Aorta (tissue), 5 donors: ENCODE measurements at places on chromosomes 3 and 15. TPM values are rescaled to one million over a fixed set of nuclear protein-coding genes. Genes with fewer than 3 reads are reported as not detected.
A peak's percentile ranks its signal among the peaks of the same experiment; 100 is the strongest.

The MOBP gene
- not detected for total RNA-seq

The TRH gene
- not detected for total RNA-seq

GRCh38 chr3:9201266-9201665, 48.2 kb downstream of the SRGAP3 start:
- no peak for DNase-seq
- no peak overlapping the region for H3K27ac ChIP-seq
- no peak overlapping the region for H3K4me3 ChIP-seq
- no peaks in the 10 kb centered on the region for H3K27me3 ChIP-seq
- no peaks in the 10 kb centered on the region for H3K36me3 ChIP-seq

- no peak overlapping the region for H3K27ac ChIP-seq
- no peak for DNase-seq
- H3K36me3 ChIP-seq = no peaks in the 10 kb centered on the region
- H3K27me3 ChIP-seq = no peaks in the 10 kb centered on the region
These were observed 341.0 kb upstream of the UBE2E2 start for GRCh38 chr3:22862111-22862510.

- no peak overlapping the region for H3K4me3 ChIP-seq
- DNase-seq = no peak
- no peaks in the 10 kb centered on the region for H3K27me3 ChIP-seq
- H3K27ac ChIP-seq = no peak overlapping the region
- no peaks in the 10 kb centered on the region for H3K4me1 ChIP-seq
These were observed 2.8 kb upstream of the SEMA3G start for GRCh38 chr3:52447512-52448355.

- no peak for DNase-seq
- no peak overlapping the region for H3K27ac ChIP-seq
- H3K36me3 ChIP-seq = no peaks in the 10 kb centered on the region
- H3K27me3 ChIP-seq = no peaks in the 10 kb centered on the region
- no peaks in the 10 kb centered on the region for H3K4me1 ChIP-seq
- H3K4me3 ChIP-seq = no peak overlapping the region
These were observed 24.7 kb downstream of the POPDC2 start for GRCh38 chr3:119635719-119636118.

DNA sequence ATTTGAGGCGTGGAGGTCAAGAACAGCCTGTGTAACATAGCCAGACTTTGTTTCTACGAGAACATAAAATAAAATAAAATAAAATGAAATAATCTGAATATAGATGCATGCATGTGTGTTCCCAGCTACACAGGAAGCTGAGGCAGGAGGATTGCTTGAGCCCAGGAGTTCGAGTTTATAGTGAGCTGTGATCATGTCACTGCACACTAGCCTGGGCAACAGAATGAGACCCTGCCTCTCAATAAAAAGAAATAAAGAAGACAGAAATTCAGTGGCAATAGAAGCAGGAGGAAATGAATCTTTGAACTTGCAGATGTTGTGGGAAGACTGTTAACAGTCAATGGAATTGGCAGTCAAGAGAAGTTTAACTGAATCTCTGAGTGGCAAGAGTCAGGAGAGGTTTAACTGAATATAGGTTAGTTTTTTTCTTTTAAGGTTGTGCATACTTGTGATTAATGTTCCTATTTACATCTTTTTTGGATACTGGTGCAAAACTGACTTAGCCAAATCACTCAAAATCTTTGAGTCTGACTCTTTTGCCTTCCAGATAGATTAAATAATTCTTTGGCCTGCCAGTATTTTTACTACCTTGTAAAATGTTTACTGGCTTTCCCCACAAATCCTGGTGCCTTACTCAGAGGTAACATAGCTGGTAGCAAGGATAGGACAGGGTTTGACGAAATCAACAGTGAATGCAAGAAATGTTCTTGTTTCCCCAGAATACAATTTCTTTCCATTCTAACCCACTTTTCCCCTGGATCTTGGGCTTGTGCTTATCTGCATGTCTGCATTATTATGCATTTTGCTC, 361.4 kb downstream of the PDCD6IP start:
- no peak for DNase-seq
- H3K27me3 ChIP-seq = no peaks in the 10 kb centered on the region
- no peak overlapping the region for H3K4me3 ChIP-seq
- H3K36me3 ChIP-seq = no peaks in the 10 kb centered on the region
- H3K27ac ChIP-seq = no peak overlapping the region

- no peak overlapping the region for H3K4me3 ChIP-seq
- H3K27ac ChIP-seq = no peak overlapping the region
- H3K4me1 ChIP-seq = peaks cover 7% of the 10 kb centered on the region
- no peaks in the 10 kb centered on the region for H3K36me3 ChIP-seq
- H3K27me3 ChIP-seq = no peaks in the 10 kb centered on the region
These were observed 106.4 kb downstream of the PTPRG start for GRCh38 chr3:61667814-61668213.

The FAM107A gene
- total RNA-seq = 10.2 TPM

The ADAMTS7 gene
- 23.9 TPM for total RNA-seq

DNA sequence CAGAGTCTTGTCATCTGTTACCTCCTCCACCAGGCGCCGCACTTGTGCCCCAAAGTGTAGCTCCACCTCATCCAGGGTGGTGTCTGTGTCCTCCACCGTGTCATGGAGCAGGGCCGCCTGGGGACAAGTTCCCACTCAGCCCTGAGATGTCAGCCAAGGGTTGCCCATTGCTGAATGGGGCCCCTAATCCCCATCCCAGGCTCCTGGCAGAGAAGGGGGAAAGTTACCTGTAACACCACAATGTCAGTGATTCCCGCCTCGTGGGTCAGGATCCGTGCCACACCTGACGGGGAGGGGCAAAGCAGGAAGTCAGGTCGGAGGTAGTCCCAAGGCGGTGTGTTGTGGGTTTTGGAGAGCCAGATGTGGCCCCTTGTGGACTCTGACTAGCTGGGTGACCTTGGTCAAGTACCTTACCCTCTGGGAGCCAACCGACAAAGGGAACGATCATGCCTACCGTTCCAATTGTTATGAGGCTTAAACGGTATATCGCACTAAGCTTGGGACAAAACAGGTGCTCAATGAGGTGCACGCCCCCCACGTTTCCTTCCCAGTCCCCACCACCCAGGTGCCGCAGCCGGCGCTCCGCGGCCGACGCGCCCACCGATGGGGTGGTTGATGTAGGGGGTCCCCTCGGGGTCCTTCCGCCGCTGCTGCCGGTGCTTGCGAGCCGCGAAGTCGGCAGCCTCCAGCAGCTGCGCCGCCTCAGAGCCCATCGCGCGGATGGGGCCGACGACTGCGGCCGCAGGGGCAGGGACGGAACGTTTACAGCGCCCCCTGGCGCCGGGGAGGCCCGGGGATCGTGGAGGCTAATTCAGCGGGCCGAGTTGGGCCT, at the start of gene HDDC3:
TSS of gene HDDC3 (minus strand) at position 722 of the 832 bp plus-strand sequence. CDS start at position 713, 9 bp downstream.
- no peaks in the 10 kb centered on the region for H3K4me1 ChIP-seq
- H3K4me3 ChIP-seq = peak within 1 kb of the TSS; percentile 60
- peak within 1 kb of the TSS; percentile 55 for H3K27ac ChIP-seq
- DNase-seq = peak; percentile 98

DNA sequence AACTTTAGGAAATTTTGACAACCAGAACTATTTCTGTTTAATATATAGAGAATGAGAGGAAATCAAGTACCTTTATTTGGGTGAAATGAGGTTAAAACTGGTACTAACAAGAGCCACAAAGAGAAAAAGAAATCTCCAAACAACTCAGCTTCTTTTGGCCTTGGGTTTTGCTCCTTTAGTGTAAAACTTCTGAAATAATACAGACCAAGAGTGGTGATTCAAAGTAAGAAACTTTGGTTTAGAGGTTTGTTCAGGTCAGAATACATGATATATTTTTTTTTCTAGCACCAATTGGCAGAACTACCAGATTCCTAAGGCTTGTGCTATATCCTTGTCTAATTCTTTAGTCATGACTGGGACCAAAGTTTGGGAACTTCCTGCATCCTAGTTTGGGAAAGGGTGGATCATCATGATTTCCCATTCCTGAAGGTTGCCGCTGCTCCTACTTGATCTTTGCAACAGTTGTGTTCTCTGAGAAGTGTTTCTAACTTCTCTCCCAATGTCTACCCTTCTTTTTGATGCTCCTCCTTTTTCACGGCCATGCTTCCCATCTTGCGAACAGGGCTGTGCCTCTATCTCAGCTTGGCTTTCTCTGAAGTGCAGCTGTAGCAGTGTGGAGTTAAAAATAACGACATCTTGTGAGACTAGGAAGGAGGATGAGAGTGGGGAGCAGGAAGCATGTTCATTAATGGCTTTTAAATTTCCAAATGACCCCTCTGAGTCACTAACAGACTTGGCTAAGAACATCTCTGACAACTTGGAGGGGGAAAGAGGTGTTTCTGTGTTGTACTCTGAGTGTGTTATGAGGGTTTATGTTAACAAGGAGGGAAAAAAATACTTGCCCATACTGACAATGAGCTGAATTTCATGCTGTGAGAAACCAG, 87.7 kb downstream of the KCNAB1 start:
- peak overlapping the region; percentile 55 for H3K27ac ChIP-seq
- DNase-seq = no peak
- H3K27me3 ChIP-seq = no peaks in the 10 kb centered on the region

DNA sequence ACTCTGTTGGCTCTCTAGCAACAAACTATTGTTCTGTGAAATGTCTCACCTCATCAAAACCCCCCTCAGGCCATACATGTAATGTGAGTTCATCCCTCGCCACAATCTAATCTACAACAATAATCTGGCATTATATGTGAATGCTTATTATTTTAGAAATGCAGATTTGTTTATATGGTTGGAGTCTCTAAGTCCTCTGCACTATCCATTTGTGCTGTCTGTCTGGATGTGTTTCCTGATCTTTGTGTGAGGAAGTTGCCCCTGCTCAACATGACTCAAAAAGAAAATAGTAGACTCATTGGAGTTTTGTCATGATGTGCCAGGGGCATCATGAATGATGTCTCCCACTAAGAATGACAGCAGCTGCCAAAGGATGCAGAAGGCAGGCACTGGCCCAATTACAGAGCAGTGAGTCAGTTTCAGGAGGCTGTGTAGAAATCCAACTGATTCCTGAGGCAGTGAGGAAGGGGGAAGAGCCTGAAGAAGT, 161.6 kb upstream of the PDZRN3 start:
- H3K27ac ChIP-seq = peak overlapping the region; percentile 62
- H3K36me3 ChIP-seq = no peaks in the 10 kb centered on the region

- no peaks in the 10 kb centered on the region for H3K27me3 ChIP-seq
- no peaks in the 10 kb centered on the region for H3K36me3 ChIP-seq
- H3K27ac ChIP-seq = no peak overlapping the region
These were observed 2.1 kb upstream of the CCDC80 start for GRCh38 chr3:112642912-112643506.

- no peaks in the 10 kb centered on the region for H3K36me3 ChIP-seq
- DNase-seq = no peak
- no peaks in the 10 kb centered on the region for H3K27me3 ChIP-seq
- no peak overlapping the region for H3K27ac ChIP-seq
These were observed 10.3 kb downstream of the HRH1 start for GRCh38 chr3:11164607-11165006.

- H3K27ac ChIP-seq = no peak overlapping the region
- no peak for DNase-seq
- no peaks in the 10 kb centered on the region for H3K27me3 ChIP-seq
- no peaks in the 10 kb centered on the region for H3K36me3 ChIP-seq
- H3K4me1 ChIP-seq = no peaks in the 10 kb centered on the region
These were observed 297.9 kb downstream of the EDEM1 start for GRCh38 chr3:5485427-5485826.

- no peak overlapping the region for H3K4me3 ChIP-seq
These were observed 49.9 kb downstream of the BTD start for GRCh38 chr3:15651396-15651795.

GRCh38 chr3:150372722-150373121, 35.4 kb upstream of the TSC22D2 start:
- H3K27me3 ChIP-seq = no peaks in the 10 kb centered on the region
- no peaks in the 10 kb centered on the region for H3K36me3 ChIP-seq
- DNase-seq = no peak
- H3K4me3 ChIP-seq = no peak overlapping the region

- H3K4me1 ChIP-seq = no peaks in the 10 kb centered on the region
- H3K36me3 ChIP-seq = no peaks in the 10 kb centered on the region
- no peak overlapping the region for H3K27ac ChIP-seq
- DNase-seq = no peak
These were observed 13.0 kb downstream of the MCM2 start for GRCh38 chr3:127611251-127611650.

DNA sequence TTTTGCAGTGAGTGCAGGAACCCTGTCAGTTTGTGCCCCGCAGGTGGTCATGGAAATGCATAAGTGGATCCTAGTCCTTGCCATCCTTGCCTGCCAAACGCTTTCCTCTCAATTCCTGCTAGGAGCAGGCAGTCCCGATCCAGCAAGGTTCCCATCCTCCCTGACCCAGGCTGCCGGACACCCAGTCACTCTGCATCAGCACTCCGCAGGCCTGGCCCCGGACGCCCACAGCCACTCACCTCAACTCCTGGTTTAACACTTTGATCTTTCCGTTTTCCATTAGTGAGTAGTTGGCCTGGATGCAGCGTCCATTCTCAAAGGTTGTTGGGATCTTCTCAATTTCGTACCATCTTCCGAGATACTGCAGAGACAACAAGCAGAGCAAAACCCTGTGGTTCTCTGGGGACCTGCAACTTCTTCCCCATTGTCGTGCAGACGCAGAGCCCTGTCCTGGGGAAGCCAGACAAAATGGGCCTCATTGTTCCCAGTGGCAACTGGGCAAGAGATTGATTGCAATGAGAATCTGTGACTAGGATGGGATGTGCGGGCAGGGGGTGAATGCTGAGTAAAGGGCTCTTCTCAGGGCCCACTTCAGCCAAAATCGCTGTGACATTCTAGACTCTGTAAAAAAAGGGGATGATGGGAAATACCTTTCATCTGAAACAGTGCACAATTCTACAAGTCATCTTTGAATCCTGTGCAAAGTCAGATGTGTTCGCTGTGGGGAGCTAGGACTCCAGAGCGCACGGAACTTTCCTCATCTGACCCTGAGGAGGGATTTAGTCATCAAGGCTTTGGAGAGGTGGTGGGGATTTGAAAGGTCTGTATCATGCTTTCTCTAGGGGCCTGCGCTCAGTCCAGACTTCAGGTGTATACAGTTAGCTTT, 9.9 kb downstream of the APOD start:
- no peaks in the 10 kb centered on the region for H3K27me3 ChIP-seq
- H3K4me3 ChIP-seq = no peak overlapping the region
- no peak overlapping the region for H3K27ac ChIP-seq
- H3K36me3 ChIP-seq = no peaks in the 10 kb centered on the region

- H3K27ac ChIP-seq = no peak overlapping the region
- no peaks in the 10 kb centered on the region for H3K36me3 ChIP-seq
- H3K27me3 ChIP-seq = no peaks in the 10 kb centered on the region
- H3K4me3 ChIP-seq = no peak overlapping the region
These were observed 822.4 kb upstream of the CADM2 start for GRCh38 chr3:84136425-84136824.

The PIERCE2 gene
- total RNA-seq = 0.75 TPM

The FBXO40 gene
- total RNA-seq = 0.13 TPM

GRCh38 chr3:197181741-197182140, 116.7 kb downstream of the DLG1 start:
- no peak overlapping the region for H3K27ac ChIP-seq
- no peak for DNase-seq
